ENCODE measurements at places on chromosomes 16 and 17.
A peak's percentile ranks its signal among the peaks of the same experiment; 100 is the strongest.

DNA sequence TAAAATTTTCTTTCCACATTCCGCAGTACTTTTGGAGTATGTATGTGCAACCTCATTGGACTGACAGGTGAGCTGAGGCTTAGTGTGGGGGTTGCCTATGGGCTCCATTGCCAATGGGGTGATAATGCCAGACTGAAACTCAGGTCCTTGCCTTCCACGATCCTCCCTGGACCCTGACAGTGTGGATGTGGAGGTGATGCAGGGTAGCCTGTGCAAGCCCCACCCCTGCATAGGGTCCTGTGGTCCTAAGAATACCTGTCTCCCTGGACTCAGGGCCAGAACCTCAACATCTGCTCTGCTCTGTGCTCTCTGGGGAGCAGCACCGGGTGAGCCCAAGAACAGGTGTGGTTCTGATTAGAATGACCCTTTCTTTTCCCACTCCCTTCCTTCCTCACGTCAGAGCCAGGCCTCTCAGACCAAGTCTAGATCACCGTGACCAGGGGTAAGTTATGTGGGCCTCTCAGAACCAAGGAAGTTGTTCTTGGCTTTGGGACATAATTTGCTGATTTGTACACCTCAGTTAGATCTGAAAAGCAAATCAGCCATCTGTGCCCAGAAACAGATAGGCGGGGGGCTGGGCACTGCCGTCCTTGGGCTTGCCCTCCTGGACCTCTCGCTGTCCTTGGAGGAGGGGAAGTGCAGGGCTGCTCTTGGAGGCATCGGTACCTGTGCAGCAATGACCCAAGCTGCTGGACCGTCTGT is 8.4 kb upstream of the TNS4 start:
- no peak for DNase-seq

GRCh38 chr16:11880007-11880406 is 28.7 kb upstream of the RSL1D1 start:
- no peak for DNase-seq

- DNase-seq: no peak
These were observed 144.8 kb upstream of the CCL2 start for GRCh38 chr17:34110315-34110714.

- DNase-seq: peak; percentile 71
These were observed 54.9 kb downstream of the SREBF1 start for GRCh38 chr17:17781591-17782496.

GRCh38 chr16:515175-515938 is 12.2 kb upstream of the CAPN15 start:
- no peak for DNase-seq

GRCh38 chr16:85057212-85057889 is 29.8 kb downstream of the KIAA0513 start:
- DNase-seq: no peak

DNA sequence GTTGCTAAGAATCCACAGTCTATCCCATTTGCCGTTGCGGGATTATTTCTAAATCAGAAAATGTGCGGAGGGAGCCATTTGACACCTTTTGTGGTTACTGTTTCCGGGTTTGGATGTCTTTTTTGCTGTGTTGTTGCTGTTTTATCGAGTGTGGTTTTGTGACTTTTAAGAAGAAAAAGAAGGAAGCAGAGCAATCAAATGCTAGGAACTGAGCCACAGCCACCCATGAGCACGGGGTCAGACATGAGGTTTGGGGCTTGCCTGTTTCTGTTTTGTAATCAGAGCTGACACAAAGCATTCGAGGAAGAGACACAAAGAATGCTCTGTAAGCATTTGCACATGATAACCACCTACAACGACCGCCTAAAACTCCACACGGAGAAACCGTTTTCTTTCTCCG is 53.1 kb upstream of the CHMP6 start:
- DNase-seq: no peak

DNA sequence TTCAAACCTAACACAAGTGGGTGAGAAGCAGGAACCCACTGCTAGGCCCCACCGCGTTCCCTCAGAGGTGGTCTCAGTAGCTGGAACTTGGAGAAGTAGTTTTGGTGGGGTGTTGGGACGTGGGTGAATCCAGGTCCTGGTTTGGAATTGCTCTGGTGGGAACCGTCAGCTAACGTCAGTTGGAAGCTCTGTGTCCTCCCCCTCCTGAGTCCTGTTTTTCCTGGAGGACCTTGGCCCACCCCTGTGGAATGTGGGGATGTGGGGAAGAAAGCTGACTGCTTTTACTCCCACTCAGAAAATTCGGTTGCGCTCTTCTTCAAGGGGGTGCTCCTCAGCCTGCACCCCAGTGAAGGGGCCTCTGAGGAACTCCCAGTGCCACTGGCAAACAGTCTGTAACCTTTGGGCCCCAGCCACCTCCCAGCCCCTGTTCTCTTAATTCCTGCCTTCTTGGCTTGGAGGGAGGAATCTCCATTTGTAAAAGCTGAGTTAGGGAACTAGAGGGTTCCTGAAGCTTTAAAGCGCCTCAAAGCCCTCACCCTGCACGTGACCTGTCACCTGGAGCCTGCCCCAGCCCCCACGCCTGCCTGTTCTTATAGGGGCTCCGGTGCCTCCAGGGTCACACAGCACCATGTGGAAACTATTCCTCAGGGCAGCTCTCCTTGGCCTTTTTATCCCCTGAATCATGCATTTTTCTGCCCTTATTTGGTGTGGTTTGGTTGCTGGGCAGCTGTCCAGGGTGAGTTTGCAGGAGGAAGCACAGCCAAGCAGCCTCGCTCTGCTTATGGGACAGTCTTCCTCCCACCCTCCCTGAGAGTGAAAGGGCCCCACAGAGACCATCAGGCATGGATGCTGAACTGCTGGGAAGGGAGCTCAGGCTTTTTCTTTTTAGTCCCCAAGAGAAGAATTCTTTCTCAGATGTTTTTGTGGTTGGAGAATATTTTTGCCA is 16.2 kb upstream of the NAGLU start:
- peak; percentile 88 for DNase-seq

Measured in GM03348 (cell line).